Fibroblast of skin of right biceps (primary cell): ENCODE measurements at places on chromosomes 5 and 9.

DNA sequence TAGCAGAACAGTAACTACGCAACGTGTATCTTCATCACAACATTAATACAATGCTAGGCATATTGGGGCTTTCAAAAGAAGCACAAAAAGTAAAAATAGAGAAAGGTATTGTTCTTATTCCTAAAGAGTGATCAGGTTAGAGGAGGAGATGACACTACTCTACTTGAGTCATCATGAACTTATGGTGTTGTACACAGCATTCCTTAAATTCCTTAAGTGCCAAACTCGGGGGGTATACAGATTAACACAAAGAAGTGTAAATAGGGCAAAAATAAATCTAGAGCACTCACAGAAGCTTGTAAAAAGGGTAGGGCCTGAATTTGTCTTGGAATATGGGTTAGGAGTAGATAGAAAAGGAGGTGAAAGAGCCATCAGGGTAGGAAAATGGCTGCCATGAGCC lies 308.0 kb upstream of the DAP start:
- DNase-seq, result peak; percentile 13

GRCh38 chr5:178058321-178059012 lies 54.9 kb upstream of the N4BP3 start:
- no peak for DNase-seq

- no peak for DNase-seq
Measured at GRCh38 chr5:150549735-150550134, 41.8 kb downstream of the NDST1 start.

- no peak for DNase-seq
Measured at GRCh38 chr5:135508496-135509005, 27.2 kb downstream of the NEUROG1 start.

- DNase-seq, result no peak
Measured at GRCh38 chr5:179542170-179542569, 8.2 kb upstream of the RUFY1 start.

DNA sequence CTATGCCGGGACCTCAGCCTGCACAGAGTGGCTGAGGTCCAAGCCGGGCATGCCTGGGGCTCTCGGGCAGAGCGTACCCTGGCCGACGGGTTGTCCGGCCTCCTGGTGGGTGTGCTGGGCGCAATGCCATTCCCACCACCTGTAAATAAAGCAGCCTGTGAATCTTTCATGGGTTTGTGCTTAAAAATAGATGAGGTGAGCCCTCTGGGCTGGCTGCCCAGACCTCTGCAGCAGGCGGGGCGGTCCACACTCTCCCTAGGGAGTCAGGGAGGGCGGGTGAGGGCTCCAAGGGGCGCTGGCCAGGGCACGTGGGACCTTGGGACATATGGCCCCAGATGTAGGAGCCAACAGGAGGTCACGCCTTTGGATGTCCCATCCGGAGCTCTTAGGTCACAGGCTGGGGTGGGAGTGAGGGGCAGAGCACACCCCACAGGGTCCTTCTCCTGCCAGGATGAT lies 3.6 kb upstream of the AGPAT2 start:
- no peak for DNase-seq

DNA sequence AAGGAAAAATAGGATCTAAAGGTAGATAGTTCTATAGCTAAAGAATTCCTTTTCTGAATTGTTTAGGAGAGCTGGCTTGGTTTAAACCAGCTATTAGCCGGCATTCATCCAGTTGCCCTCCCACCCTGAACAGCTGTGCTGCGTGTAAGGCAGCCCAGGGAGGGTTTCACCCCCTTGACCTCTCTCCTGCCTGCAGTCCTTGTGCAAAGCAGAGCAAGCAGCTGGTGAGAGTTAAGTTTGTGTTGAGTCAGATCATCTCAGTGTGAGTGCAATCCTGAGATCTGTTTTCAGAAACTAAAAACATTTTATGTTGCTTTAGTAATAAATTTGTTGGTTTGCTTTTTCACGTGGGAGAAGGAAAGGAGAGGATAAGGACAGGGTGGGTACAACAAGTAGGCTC lies 13.0 kb downstream of the SLC25A25 start:
- peak; percentile 69 for DNase-seq

- no peak for DNase-seq
Measured at GRCh38 chr9:35397216-35397698, 92.7 kb upstream of the RUSC2 start.

- no peak for DNase-seq
Measured at GRCh38 chr5:132020568-132021339, 9.3 kb upstream of the ACSL6 start.

DNA sequence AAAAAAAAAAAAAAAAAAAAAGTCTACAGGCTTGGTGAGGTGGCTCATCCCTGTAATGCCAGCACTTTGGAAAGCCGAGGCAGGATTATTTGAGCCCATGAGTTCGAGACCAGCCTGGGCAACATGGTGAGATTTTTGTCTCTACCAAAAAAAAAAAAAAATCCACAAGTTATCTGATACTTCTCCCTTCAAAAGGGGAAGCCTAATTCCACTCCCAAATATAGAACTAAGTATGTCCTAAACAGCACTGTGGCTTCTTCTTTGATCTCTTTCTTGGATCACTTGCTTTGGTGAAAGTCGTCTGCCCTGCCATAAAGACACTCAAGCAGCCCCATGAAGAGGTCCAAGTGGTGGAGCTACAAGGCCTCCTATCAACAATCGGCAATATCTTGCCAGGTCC lies 18.8 kb upstream of the STING1 start:
- no peak for DNase-seq

DNA sequence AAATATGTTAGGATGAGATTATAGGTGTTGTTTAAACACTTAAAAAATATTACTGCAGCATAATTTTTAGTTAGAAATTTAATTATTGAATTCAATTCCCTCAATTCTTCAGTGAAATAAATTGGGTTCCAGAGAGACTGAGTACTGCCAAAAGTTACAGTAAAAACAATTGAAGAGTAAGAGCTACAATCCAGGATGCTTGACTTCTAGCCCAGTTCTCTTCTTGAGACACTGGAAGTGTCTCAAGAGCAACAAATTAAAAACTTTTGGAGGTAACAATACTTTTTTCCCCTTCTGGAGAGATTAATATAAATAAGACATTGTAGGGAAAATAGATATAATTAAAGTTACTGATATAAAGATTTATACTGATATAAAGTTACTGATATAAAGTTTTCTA lies 8.3 kb downstream of the ITGA1 start:
- no peak for DNase-seq

DNA sequence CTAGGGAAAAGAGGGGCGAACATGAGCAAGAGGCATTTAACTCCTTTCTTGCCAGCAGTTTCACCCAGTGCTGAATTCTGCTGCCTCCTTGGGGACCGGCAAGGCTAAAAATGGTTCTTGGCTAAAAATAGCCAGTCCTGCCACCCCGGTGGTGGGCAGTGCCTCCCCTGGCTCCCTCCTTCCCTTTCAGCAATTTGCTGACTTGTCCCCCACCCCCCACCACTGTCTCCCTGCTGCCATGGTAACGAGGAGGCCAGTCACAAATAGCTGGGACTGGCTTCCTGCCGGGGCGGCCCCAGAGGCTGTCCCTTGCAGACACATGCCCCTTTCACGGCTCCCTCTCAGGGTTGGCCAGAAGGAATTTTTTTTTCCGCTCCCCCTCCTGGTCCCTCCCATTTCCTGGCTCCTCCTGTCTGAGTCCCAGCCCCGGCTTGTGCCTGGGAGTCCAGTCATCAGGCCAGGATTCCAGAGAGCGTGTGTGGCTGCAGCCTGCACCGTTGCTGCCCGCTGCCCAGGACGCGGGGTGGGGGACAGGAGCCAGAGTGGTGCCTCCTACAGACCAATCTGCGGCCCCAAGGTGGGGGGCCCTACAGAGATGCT lies 130.3 kb downstream of the RGS3 start:
- peak; percentile 99 for DNase-seq

GRCh38 chr9:127293328-127293727 lies 28.8 kb downstream of the GARNL3 start:
- DNase-seq, result no peak

GRCh38 chr9:17165764-17166163 lies 30.9 kb downstream of the CNTLN start:
- no peak for DNase-seq

GRCh38 chr9:127846443-127847177 lies 7.8 kb downstream of the ENG start:
- DNase-seq, result no peak

DNA sequence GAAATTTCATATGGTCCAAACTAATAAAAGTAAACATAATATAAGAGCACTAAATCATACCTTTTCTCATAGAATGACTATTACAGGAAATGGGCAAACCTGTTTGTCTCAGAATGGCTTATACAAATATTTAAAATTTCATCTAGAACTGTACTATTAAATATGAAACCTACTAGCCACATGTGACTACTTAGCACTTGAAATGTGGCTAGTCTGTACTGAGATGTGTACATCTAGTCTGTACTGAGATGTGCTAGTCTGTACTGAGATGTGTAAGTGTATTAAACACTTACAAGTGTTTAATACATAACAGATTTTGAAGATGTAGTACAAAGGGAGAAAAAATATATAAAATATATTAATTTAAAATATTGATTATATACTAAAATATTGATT lies 22.4 kb downstream of the ABITRAM start:
- DNase-seq, result no peak

DNA sequence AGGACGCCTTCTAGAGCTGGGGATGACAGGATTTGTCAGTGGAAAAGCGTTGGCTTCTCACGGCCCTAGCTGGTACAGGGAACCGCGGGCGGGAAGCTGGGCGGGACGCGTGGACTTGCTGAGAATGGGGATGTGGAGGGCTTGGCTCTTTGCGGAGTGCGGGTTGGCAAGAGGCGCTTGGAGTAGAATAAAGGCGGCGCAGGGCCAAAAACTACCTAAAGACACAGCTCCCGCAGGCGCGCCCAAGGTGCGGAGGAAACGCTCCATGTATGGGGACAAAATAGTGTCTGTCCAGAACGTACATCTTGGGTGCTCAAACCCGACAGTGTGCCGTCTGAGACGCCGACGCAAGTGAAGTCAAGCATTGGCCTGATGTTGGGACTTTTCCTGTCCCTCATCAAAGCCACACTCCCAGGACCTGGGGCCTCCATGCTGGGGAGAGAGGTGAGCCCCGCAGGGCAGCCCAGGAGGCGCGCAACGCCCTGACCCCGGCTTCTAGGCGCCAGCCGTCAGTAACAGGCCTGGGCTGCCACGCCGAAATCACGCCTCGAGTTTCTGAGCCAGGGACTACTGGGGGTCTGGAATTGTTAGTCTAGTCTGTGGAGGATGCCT lies 1.6 kb upstream of the NKX2-5 start:
- DNase-seq, result no peak

- no peak for DNase-seq
Measured at GRCh38 chr9:112864403-112864802, 26.3 kb downstream of the SLC46A2 start.
